Renal pelvis (tissue), 12 donors: ENCODE measurements at places on chromosomes 6 and 20. TPM values are rescaled to one million over a fixed set of nuclear protein-coding genes. Genes with fewer than 3 reads are reported as not detected.

The ZBTB24 gene
- polyA plus RNA-seq, result 14.8 TPM

The GPSM3 gene
- 12.9 TPM for polyA plus RNA-seq

The MAK gene
- polyA plus RNA-seq, result 2.4 TPM

The COX4I2 gene
- 3.1 TPM for polyA plus RNA-seq

The TCP11 gene
- polyA plus RNA-seq, result 2.0 TPM

The CST4 gene
- polyA plus RNA-seq, result not detected

DNA sequence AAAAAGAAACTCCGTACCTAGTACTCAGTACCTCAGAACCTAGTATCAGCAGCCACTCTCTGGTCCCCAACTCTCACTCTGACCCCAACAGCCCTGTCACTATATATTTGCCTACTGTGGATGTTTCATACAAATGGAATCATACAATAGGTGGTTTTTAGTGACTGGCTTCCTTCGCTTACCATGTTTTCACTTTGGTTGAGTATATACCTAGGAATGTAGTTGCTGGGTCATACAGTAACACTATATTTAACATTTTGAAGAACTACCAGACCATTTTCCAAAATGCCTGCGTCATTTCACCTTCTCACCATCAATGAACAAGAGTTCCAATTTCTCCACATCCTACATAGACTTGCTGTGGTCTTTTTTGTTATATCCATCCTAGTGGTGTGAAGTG, 283.2 kb downstream of the GMDS start:
- no peak for DNase-seq

- no peak for DNase-seq
These were observed 499.4 kb upstream of the NOX3 start for GRCh38 chr6:155955038-155955437.

DNA sequence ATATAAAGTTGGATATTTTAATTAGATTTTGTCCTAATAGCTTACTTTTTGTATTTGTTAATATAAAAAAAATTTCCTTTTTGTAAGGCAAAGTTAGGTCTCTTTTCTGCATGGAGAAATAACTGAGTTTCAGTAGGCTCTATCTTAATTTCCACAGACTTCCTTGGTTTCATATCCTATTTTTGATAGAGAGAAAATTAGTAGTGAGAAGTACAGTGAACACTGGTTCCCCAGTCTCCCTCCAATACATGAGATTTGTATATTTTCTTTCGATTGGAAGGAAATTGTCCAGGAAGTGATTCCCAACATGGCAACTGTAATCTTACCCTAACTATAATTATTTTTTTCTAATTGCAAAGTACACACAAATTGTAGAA, 26.4 kb downstream of the TRIM27 start:
- DNase-seq, result no peak

GRCh38 chr6:25927756-25928216, 2.7 kb downstream of the SLC17A2 start:
- DNase-seq, result no peak

DNA sequence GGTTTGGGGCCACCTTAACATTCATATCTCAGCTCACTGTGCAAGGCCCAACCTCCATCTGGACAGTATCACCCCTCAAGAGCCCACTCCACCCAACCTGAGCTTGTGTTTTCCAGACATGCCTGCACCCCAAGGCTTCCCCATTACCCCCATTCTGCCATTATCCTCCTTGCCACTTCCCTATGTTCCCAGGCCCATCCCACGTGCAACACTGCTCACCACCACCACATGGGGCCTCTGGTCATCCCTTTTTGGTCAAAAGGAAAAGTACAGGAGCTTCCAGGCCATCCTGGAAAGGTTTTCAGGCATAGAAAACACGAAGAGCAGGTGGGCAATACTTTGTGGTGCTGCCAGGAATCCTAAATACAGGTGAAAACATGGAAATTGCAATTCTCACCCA, 140.3 kb downstream of the SYNDIG1 start:
- DNase-seq, result no peak

GRCh38 chr20:41158082-41158625, 20.8 kb downstream of the PLCG1 start:
- no peak for DNase-seq

GRCh38 chr6:10970731-10971130, 73.4 kb downstream of the ELOVL2 start:
- no peak for DNase-seq

DNA sequence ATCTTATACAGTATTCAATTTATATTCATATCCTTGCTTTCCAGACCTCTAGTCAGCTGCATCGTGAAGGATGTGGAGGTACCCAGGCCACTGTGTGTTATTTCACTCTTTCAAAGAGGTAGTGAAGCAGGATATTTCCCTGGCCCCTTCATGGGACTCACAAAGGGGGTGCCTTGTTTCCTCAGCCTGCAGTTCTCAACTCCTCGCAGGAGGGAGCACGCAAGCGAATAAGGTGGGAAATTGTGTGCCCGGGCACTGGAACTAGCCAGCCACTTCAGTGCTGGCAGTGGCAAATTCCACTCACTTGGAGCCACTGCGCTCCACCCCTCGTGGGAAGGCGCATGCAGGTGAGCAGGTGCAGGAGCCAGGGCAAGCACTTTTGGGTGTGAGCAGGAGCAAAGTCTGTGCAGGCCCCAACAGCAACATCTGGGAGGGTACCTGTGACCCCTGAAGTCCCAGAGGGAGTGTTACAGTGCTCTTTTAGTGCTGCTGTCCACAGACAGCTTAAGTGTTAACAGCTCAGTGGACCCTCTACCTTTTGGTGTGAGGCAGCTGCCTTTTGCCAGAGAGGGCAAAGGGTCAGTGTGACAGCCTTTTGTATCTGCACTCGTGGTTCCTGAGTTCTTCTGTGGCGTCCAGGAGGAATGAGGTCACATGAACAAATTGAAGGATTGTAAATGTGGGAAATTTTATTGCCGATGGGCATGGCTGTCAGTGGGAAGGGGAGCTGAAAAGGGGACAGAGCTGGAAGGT, 49.4 kb upstream of the FAM135A start:
- no peak for DNase-seq

GRCh38 chr6:10194816-10195672, 219.8 kb downstream of the TFAP2A start:
- no peak for DNase-seq

DNA sequence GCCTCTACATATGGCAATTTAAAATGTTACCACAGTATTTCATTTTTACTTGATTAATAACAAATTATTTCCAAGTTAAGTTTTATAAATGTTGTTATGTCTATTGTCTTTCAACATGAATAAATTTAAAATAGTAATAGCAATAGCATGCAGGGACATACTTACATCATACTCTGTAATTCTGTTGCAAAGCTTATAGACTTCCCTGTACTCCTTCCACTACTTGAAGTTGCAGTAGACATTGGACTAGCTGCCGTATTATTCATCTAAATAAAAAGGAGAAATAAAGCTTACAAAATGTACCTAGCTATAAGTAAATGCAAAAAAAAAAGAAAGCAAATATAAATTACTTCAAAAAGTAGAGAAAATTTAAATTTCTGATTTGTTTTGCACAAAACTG, 12.7 kb downstream of the SUPT3H start:
- no peak for DNase-seq

DNA sequence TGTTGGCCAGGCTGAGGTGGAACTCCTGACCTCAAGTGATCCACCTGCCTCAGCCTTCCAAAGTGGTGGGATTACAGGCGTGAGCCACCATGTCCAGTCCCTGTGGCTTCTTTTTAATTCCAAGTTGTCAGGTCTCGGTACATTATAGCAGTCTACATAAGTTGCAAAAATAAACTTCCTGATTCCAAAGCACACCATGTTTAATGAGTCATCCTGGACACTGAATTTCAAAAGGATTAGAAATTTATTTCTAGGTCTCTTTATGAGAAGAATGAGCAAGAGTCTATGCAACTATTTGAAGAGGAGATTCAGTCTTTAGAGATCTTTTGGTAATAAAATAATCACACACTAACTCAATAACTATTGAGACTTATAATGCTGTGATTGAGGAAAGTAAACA, 63.9 kb upstream of the MCHR2 start:
- no peak for DNase-seq

GRCh38 chr6:113662688-113663333, 194.3 kb upstream of the MARCKS start:
- no peak for DNase-seq

DNA sequence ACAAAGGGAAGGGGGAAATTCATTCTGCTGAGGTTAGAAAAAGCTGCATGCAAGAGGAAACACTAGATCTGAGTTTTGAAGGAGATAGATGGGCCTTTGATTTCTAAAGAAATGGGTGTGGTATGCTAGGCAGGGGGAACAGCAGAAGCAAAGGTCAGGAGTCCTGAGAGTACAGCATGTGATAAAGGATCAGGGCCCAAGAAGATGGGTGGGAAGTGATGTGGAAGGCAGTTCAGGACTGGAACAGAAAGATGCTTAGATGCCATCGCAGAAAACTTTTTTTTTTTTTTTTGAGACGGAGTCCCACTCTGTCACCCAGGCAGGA, 126.2 kb downstream of the ALDH8A1 start:
- DNase-seq, result no peak

DNA sequence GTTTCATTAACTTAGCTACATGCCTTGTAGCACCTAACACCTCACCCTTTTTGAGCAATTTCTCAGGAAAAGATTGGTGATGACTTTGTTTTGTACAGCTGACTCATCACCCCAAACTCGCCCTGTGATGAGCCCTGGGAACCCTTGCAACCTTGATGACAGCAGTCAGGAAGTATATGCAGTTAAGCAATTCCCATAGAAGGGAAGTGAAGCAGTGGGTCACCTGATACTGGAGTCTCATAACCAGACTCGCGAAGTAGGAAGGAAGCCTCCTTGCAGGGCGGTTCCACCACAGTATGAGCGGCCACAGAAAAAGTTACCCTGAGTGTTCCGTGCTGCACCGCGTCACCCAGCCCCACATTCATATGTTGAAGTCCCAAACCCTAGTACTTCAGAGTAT, 82.0 kb upstream of the EDN1 start:
- no peak for DNase-seq

DNA sequence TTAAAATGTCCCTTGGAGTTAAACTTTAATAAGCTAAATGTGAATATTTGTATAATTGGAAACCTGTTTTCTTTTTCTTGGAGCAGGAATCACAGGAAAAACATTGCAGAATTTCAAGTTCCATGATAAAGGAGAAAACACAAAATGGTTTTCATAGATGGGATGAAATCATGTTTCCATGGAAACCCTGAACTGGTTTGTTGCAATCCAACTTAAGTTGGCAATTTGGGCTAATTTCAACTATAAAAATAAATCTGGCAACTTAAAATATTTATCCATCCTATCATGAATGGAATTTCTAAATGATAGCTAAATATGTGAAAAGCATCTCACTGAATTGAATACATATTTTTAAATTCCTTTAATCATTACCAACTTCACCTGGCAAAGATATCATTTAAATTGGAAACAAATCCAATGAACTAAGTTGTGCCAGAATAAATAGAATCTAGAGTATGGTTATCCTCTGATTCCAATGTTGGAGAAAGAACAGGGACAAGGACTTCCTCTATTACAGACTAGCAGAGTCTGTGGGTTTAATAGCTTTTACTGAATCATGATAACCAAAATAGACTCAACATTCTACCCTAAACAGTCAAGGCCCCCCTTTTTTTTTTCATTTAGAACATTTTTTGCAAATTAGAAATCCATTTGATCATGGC, 33.2 kb downstream of the COL21A1 start:
- DNase-seq, result no peak

- DNase-seq, result no peak
These were observed 99.9 kb upstream of the MYLIP start for GRCh38 chr6:16028966-16029365.

- peak; percentile 81 for DNase-seq
These were observed 88.4 kb downstream of the CDC5L start for GRCh38 chr6:44475779-44476434.

- DNase-seq, result no peak
These were observed 136.8 kb upstream of the LRFN2 start for GRCh38 chr6:40723967-40724366.

DNA sequence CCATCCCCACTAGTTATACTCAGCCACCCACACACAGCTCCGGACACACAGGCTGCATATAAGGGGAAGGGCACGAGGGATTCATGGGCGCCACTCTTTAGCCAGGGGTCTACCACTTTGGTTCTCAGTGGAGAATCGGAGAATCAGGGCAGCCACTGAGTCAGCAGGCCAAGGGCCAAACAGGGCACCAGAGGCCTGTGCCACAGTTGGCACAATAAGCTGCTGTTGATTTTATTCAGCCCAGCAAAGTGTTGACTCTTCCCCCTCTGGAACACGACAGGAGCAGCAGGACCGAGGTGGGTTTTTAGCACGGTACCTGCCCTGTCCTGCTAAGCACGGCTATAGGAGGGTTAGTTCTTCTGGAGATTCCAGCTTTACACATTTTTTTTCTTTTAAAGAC, 48.3 kb downstream of the GJA10 start:
- no peak for DNase-seq

DNA sequence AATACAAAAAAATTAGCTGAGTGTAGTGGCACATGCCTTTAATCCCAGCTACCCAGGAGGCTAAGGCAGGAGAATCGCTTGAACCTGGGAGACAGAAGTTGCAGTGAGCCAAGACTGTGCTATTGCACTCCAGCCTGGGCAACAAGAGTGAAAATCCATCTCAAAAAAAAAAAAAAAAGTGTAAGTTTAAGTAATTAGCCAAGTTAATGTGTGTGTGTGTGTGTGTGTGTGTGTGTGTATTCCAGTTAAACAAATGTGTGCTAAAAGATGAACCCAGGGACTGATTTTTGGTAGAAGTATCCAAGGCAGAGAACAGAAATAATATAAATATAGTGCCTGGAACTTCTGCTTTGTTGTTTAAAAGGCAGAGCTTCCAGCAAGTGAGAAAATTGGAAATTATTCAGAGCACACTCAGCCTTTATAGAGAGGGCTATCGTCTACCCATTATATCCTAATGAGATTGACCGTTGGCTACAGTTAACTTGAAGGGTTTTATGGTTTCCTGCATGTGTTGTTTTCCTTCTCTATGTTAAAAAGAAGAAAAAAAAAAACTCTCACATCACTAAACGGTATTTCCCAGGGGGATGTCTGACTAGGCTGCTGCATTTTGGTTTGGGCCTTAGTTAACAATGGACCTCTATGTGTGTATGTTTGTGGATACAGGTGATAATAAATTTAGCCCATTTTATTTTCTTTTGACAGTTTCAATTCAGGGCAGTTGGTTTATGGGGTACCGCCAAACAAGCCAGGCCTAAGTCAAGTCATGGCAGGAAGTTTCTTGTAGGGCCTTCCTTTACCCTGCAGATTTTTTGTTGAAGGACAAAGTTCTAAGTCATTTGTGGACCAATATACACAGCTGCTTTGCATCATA, 9.8 kb downstream of the SOX4 start:
- DNase-seq, result no peak
